ENCODE measurements at places on chromosomes 6 and 20. TPM values are rescaled to one million over a fixed set of nuclear protein-coding genes. Genes with fewer than 3 reads are reported as not detected.
A peak's percentile ranks its signal among the peaks of the same experiment; 100 is the strongest.

GRCh38 chr6:38171997-38172738, 352.6 kb downstream of the ZFAND3 start:
- no peak for DNase-seq

- DNase-seq = no peak
Observed at GRCh38 chr6:54255886-54256285, 52.4 kb upstream of the TINAG start.

Gene DLL1
- total RNA-seq = 59.8 TPM

DNA sequence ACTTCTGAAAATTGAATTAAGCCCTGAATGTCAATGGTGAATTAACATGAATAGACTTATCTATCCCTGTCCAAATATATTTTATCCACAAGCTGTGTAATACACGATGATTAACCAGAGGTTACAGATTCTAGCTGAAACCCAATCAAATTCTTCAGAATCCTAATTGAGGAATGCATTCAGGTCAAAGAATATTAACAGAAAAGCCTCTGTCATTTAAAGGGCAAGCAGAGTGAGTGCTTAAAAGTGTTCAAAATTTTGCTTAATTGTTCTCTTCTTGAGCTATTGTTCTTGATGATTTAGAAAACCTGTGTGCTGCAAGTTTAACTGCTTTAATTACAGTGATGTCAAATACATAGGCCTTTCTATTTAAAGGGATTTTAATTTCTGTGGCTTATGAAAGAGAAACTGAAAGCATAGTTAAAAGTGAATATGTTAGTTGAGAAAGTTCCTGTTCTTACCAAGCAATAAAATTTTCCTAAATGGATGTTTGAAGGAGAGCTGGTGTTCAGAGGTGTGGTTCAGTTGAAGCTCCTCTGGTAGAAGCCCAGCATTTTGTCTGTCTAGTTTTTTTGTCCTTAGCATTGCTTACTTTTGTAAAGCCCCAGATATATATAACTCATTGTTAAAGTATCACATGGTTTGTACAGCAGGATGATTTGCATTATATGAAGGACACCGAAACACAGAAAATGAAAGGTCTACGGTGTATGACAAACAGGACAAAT, 466.3 kb upstream of the PLCB4 start:
- no peak for DNase-seq

- peak; percentile 29 for DNase-seq
Observed at GRCh38 chr6:31070711-31071197, 41.6 kb downstream of the C6orf15 start.

DNA sequence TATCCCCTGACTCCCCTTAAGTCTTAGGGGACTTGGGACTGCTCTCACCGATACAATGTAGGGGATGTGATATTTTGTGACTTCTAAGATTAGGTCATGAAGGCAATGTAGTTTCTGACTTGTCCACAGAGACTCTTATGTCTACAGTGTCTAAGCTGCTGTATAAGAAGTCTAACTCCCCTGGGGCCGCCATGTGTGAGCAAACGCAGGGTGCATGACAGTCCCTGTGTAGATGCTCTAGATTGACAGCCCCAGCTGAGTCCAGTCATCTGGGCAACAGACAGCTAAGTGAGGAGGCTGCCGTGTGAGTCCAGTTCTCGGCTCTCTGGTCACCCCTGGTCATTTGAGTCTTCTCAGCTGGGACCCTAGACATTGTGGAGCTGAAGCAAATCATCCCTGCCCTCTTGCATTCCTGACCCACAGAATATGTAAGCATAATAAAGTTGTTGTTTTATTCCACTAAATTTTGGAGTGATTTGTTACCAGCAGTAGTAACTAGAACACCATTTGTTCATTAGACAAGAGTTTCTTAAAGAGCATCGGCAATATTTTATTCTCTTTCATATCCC, 743.3 kb upstream of the CHD6 start:
- no peak for DNase-seq

Gene SIGLEC1
- total RNA-seq = not detected

DNA sequence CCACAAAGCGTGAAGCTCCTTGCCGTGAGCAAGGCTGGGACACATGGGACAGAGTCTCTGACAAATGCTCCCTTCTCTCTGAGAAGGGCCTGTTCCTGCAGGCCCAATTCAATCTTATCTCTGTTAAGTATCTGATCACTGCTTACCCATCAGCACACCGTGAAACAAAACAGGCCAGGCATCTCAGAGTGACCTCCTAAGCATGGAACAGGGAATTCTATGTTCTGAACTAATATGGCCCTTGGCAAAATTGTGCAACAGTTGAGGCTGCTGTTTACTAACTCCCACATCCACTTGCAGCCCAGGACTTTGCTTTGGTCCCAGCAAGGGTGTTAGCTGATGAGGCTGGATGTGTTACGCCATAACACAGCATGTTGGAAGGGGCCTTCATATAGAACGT, 79.2 kb downstream of the GCLC start:
- DNase-seq = no peak

- DNase-seq = no peak
Observed at GRCh38 chr6:4521070-4521469, 255.1 kb upstream of the CDYL start.

- DNase-seq = no peak
Observed at GRCh38 chr6:93183531-93183972, 235.8 kb downstream of the EPHA7 start.

- DNase-seq = no peak
Observed at GRCh38 chr6:3408665-3409064, 48.2 kb downstream of the SLC22A23 start.

Gene AP5S1
- 12.8 TPM for total RNA-seq

Gene MAFB
- 1.6 TPM for total RNA-seq

Gene ARMH2
- total RNA-seq = not detected

Measured in neural crest cell (in vitro differentiated cells).